Activated CD4-positive, alpha-beta T cell treated with anti-CD3 and anti-CD28 coated beads for 48 hours (primary cell): ENCODE measurements at places on chromosomes 4 and X.
A peak's percentile ranks its signal among the peaks of the same experiment; 100 is the strongest.

DNA sequence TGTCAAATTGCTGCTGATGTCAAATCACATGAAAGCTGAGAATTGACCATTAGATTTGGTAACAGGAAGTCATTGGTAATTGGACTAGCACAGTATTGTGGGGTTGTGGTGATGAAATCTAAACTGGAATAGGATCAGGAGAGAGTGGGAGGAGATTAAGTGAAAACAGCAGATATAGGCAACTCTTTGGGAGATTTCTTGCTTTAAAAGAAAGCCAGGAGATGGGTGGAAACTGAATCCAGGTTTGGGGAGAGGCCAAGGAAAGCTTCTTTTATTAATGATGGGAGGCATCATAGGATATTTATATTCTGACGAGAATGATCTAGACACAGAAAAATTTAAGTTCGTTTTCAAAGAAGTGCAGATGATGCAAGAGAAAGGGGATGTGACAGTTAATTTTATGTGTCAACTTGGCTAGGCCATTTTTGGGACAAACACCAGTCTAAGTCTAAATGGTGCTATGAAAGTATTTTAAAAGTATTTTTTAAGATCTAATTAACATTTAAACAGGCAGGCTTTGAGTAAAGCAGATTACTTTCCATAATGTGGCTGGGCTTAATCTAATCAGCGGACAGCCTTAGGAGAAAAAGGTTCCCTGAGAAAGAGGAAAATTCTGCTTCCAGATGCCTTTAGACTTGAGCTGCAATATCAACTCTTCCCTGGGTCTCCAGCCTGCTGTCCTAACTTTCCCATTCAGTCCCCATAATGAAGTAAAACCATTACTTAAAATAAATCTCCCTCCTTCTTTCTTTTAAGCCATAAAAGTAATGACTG is 24.7 kb downstream of the SEC24D start:
- no peak for DNase-seq

DNA sequence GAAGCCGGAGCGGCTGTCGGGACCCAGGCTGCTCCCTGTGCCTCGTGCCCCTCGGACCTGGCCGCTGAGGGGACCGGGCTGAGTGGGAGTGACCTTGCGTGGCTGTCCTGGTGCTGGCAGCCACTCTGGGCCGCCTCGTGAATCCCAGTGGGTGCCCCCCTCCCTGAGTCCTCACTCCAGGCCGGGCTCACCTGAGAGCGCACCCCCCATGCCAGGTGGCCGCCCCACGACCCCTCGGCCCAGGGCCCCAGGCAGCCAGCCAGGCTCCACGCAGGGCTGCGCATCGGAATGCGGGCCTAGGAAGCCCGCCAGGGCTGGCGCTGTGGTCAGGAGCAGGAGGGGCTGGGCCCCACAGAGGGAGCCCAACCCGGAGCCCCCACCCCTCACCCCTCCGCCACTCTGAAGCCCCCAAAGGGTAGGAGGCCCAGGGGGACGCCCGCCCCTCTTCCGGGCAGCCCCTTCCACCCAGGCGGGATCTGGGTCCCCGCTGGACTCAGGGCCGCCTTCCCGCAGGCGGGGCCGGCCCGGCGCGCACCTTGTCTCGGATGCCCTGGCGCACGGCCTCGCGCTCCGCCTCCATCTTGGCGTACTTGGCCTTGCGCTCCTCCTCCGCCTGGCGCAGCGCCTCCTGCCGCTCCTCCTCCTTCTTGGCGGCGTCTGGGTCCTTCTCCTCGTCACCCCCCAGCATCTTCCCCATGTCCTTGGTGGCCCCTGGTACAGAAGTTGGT is 33.9 kb downstream of the CPLX1 start:
- peak; percentile 71 for DNase-seq

DNA sequence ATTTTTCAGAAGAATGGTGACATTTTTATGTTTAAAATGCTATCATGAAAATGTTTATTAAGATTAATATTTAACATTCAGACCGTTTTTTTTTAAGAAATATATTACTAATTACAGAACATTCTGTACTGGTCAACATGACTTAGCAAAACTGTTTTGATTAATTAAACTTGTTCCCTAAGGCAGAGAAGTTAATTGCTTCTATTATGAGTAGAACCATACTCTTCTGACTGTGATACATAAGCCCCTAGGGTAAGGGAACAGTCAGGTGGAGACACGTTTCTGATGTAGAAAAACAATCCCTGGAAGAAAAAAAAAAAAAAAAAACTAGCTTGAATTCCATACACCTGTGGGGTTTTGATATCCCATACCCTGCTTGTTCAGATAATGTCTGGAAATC is 97.4 kb downstream of the GPM6A start:
- DNase-seq, result no peak

DNA sequence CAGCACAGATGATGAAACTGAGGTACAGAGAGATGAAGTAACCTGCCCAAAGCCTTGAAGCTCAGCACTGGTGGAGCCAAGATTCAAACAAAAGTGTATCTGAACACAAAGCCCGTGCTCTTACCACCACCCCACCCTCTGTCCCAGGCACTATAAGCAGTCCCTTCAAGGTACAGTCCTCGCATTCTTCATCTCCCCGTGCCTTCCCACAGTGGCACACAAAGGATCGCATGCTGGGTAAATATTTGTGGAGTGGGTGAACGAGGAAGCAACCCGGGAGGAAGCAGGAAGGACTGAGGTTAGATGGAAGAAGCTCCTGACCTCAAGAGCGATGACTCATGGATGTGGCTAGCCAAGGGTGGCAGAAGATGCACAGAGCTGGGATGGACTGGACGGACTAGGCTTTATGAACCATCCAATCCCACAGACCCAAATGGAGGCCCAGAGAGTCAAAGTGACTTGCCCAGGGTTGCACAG is 18.4 kb downstream of the IQSEC2 start:
- no peak for DNase-seq

- DNase-seq, result no peak
These were observed 25.5 kb upstream of the MYOZ2 start for GRCh38 chr4:119110121-119110520.
